ENCODE measurements at places on chromosomes 7 and 10.

GRCh38 chr10:56633876-56634452 is 272.9 kb upstream of the ZWINT start:
- no peak for DNase-seq

GRCh38 chr10:130571674-130572073 is 435.5 kb downstream of the GLRX3 start:
- DNase-seq, result no peak

- DNase-seq, result no peak
Observed at GRCh38 chr7:42833411-42833810, 78.5 kb downstream of the C7orf25 start.

- DNase-seq, result no peak
Observed at GRCh38 chr10:83522456-83522855, 616.9 kb upstream of the GHITM start.

DNA sequence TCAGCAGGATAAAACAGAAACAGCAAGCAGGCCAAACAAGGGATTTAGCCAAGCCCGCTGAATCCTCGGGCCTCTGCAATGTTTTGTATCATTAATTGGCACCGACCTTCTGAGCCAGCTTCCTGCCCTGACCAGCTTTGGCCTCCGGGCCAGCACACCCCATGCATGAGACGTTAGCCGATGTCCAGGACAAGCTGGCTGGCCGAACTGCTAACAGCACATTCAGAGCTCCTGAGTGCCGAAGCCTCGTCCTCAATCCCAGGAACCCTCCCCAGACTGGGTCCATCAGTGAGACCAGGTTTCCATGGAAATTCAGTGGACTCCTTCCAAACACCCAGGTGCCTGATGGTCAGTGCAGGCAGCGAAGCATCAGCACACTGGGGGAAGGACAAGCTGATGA is 134.3 kb upstream of the PFKP start:
- DNase-seq, result no peak

GRCh38 chr10:46042527-46042926 is 3.5 kb downstream of the MSMB start:
- no peak for DNase-seq

- DNase-seq, result no peak
Observed at GRCh38 chr7:7812112-7812511, 93.7 kb upstream of the RPA3 start.

- DNase-seq, result no peak
Observed at GRCh38 chr7:40879941-40880543, 745.2 kb downstream of the SUGCT start.

DNA sequence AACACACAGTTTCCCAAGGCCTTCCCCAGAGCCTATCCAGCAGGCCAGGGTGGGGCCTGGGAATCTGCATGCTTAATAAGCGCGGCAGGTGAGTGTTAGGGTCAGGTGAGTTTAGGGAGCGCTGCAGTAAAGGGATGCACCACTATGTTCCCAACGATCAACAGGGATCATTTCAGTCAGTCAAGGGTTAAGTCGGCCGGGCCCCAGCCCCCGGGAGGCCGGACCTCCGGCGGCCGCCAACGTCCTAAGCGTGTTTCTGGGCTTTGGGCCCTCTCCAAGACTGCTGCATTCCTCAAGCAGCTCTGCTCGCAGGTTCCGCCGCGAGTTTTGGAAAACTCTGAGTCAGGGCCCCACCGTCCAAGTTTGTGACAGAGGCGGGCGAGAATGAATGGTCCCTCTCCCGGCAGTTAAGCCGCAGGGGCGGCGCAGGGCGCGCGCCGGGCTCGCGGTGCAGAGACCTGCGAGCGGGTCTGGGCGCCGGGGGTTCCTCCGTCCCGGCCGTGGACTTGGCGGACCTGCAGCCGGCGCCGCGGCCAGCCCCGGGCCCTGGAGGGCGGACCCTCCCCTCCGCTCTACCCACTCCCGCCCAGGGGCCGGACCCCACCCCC is 81.6 kb downstream of the ARHGAP22 start:
- DNase-seq, result no peak

- DNase-seq, result no peak
Observed at GRCh38 chr10:43192884-43193283, 54.6 kb downstream of the CSGALNACT2 start.

DNA sequence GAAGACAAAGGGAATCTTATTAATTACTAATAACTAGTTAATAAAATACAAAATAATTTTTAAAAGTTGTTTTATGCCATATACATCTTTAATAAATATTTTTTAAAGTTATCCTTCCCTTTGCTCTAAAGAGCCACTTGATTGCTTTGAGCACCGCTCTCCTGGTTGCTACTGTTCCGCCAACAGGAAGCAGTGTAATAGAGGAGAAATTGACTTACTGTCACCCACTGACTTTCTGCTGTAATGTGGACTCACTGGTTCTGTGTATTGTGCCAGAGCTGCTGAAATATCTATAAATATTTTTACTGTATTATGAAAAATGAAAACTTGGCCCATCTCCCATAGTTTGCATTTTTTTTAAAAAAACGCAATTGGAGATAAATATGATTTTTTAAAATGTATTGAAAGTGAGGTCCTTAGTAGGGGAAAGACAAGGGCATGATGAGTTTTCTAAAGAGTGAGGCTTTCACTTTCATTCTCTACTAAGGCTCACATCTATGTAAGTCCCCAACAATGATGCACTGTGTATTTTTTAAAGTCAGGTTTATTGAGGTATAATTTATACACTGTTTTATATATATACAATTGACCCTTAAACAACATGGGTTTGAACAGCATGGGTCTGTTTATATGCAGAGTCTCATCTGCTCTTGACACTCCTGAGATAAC is 100.5 kb downstream of the NPY start:
- DNase-seq, result peak; percentile 24

- DNase-seq, result no peak
Observed at GRCh38 chr7:69803699-69804516, 205.6 kb downstream of the AUTS2 start.

- DNase-seq, result no peak
Observed at GRCh38 chr7:106448992-106449859, 164.4 kb upstream of the NAMPT start.

- DNase-seq, result no peak
Observed at GRCh38 chr7:119562839-119563238, 710.1 kb upstream of the KCND2 start.

- DNase-seq, result no peak
Observed at GRCh38 chr10:77593771-77594470, 43.7 kb downstream of the KCNMA1 start.

DNA sequence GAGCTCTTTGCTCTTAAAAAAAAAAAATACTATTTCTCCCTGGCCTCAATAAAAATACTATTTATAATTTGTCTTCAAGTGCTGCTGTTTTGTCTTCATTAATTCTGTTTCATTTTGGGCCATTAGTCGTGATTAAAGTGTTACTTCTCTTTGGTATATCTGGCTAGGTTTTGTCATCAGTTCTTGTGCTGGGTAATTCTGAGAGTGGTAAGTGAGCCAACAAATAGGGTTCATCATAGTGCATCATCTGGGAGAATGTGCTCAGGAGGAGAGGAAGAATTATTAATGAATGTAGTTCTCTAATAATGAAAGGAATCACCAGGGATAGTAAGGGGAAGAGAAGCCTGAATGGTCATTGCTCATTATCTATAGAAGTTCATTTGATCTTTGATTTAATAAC is 70.0 kb downstream of the LCOR start:
- DNase-seq, result no peak

DNA sequence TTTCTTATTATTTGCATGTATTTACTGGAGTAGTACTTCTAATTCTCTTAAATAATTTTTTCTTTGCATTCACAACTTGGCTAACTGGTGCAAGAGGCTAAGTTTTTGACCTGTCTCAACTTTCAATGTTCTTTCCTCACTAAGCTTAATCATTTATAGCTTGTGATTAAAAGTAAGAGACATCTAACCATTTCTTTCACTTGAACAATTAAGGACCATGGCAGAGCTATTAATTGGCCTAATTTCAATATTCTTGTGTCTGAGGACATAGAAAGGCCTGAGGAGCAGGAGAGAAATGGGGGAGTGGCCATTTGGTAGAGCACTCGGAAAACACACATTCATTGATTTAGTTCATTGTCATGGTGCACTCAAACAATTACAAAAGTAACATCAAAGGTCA is 141.4 kb upstream of the TMEM196 start:
- no peak for DNase-seq

DNA sequence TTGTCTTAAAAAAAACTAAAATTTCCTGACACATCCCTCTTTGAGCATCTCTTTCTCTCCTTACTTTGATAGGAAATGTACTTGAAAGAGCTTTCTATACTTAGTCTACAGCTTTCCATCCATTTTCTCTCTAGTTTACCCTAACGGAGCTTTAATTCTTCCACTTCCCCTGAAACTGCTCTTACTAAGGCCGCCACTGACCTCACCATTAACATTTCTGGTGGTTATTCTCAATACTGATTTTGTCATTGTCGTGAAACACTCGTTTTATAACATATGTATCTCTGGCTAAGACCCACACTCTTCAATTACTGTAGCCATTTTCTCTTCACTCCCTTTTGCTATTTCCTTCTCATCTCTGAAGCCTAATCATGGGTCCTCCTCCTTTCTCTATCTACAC is 262.0 kb upstream of the FERD3L start:
- no peak for DNase-seq

DNA sequence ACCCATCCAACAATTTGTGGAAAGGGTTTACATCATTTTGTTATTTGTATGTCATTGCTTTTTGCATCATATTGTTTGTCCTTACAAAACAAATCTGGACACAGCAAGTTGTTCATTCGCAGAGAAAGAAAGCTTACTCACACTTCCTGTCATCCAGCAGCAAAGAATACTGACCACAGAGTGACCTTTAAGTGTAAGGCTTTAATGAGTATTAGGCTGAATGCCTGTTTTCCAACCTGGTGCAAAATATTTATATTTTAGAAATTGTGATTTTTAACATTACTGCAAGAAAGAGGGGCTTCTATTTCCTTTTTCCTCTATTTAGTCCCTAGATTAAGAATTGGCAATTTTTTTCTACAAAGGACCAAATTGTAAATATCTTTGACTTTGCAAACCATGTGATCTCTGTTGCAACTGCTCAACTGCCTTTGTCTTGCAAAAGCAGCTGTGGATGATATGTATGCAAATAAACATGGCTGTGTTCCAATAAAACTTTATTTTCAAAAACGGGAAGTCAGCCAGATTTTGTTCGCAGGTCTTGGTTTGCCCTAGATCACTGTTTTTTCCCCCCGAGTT is 27.8 kb upstream of the ITGB1 start:
- no peak for DNase-seq

DNA sequence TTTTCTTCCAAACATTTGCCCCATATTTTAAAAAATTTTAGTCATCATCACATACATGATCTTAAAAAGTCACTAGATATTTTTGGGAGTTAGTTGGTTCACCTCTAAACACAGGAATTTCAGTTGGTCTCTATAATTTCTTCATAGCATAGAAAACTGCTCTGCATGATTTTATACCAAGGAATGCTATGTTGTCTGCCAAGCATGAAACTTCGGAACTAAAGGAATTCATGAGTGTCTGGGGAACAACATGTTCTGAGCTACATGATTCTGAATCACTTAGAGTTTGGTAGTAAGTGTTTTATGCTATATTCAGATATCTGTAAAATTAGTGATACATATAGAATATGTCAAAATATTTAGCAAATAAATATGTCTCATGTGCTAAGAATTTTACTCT is 957.8 kb downstream of the GATA3 start:
- no peak for DNase-seq

DNA sequence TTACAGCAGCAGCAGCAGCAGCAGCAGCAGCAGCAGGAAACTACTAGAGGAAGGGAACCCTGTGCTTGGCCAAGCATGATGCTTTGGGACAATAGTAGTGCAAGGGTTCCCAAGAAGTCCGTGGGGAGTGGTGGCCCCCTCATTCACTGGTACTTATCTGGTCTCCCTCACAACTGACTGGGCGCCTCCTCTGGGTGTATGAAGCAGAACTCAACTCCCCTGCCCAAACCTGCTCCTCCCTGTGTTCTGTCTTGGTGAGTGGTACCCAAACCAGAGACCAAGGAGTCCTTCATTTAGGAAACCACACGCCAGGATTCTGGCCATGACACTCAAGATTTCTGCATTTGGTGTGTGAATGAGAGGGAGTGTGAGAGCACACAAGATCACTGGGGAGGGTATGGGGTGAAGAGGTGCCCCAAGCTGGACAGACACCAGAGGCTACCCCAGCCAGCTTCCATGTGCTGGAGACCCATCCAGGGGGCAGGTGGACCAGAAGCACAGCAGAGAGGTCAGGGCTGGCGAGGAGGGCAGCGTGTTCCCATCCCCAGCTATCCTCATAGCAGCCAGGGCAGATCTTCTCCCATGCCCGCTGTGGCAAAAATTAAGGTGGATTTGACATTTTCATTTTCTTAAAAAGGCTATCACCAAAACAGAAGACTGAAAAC is 10.6 kb upstream of the ZNF777 start:
- no peak for DNase-seq

GRCh38 chr7:145737617-145738016 is 379.0 kb upstream of the CNTNAP2 start:
- no peak for DNase-seq

- no peak for DNase-seq
Observed at GRCh38 chr7:10034843-10035556, 938.7 kb upstream of the PHF14 start.

GRCh38 chr7:97307521-97308108 is 190.1 kb downstream of the SDHAF3 start:
- no peak for DNase-seq

DNA sequence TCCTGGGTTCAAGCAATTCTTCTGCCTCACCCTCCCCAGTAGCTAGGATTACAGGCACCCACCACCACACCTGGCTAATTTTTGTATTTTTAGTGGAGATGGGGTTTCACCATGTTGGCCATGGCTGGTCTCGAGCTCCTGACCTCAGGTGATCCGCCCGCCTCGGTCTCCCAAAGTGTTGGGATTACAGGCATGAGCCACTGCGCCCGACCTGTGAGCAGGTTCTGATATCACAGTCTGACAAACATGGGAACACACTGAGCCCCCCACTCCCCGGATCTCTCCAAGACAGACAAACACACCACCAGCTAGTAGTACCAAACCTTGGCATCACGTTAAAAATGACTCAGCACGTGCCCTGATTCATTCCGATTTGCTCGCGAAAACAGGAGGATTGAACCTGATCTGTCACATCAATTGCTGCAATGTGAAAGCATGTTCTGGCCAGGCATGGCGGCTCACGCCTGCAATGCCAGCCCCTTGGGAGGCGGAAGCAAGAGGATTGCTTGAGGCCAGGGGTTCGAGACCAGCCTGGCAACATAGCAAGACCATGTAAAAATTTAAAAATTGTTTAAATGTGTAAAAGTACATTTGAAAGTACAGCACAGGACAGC is 106.5 kb downstream of the SMURF1 start:
- DNase-seq, result no peak

GRCh38 chr10:13236638-13237037 is 2.5 kb upstream of the UCMA start:
- DNase-seq, result no peak

- DNase-seq, result no peak
Observed at GRCh38 chr7:45027774-45028114, 27.7 kb downstream of the CCM2 start.

- DNase-seq, result no peak
Observed at GRCh38 chr7:111992601-111993000, 213.6 kb downstream of the DOCK4 start.

- DNase-seq, result no peak
Observed at GRCh38 chr7:22864855-22865601, 42.4 kb upstream of the TOMM7 start.

All from T-helper 2 cell (primary cell).